ENCODE measurements at places on chromosomes 11 and 22.

DNA sequence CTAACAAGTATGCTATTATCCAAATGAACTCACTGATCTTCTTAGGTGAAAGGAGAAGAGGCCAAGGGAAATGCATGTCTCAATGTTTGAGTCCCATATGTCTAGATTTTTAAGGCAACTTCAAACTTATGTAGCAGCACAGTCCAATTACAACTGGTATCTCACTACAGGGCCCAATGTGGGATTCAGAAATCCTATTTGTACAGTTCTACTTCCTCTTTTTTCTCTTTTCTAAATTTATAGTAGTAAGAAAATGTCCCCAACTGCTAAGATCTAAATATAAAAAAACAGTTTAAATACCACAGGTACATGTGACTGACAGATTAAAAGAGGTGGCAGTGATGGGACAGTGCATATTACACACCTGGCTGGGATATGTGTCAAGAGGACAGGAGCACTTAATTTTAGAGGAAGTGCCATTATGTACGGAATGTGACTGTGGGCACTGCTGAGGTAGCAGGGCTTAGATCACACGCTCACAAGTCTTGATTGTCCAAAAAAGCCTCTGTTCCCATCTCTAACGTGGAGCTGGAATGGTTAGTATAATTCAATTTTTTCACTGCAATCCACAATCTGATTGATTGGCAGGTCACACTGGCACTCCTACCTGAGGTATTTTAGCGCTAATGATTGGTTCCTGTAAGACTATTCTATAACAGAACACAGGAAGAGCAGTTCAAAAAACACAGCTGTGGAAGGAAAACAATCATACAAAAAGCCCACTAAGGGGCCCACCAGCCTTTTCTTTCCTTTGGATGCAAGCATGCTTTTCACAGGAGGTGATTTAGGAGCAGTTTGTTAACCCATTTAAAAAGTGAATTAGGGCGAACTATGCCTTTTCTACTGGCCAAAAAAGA is 34.6 kb downstream of the APOL5 start:
- DNase-seq: no peak

- no peak for DNase-seq
Measured at GRCh38 chr11:120800206-120800605, 223.7 kb upstream of the TBCEL start.

- no peak for DNase-seq
Measured at GRCh38 chr11:123082977-123083376, 21.0 kb upstream of the HSPA8 start.

DNA sequence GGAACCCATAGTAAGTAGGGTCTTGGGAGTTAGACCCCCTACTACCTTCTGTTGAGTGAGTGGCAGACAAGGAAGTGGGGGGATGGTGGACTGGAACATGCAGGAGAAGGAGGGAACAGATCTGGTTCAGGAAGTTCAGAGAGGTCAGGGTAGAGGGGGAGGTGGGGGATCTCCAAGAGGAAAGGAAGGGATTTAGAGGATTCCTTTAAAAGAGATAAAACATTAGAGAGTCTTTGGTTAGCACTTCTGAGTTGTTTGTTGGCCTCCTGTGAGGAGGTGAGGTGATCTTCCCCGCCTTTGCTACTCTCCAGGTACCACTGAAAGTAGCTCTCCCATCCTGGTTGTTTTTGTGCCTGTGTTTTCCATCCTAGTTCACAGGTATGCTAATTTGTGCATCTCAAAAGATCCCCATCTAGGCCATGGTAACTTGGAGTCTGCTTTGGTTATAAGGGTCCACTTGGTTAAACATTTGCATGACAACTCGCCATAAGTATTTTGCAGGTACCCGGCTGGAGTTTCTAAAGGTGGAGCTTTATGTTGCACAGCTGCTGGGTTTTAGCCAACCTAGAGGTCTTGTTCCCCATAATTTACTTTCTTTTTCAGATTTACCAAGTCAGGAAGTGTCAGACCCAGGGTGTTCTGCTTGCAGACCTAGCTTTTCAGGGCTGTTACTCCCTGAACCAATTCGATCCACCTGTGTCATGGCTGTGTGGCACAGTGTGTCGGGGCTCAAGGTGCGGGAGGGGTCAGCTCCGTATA is 79.3 kb upstream of the SORL1 start:
- no peak for DNase-seq

DNA sequence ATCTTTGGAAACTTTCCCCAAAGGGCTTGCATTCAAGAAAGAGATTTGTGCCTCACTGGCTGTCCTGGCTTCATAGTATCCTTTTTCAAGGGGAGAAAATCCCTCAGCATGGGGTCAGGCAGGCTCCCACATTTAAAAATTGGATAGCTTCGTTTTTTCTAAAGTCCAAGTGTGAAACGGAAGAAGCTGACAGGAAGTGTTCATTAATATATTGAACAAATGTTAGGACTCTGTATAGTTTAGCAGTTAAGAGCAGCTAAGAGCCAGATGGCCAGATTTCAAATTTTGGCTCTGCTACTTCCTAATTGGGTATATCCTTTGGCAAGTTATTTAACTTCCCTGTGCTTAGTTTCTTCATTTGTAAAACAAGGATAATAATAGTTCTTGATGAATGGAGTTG is 354.9 kb upstream of the FAT3 start:
- no peak for DNase-seq

GRCh38 chr11:18761741-18762140 is 29.9 kb downstream of the PTPN5 start:
- DNase-seq: no peak

- DNase-seq: no peak
Measured at GRCh38 chr11:117713538-117713991, 83.5 kb downstream of the DSCAML1 start.

- DNase-seq: no peak
Measured at GRCh38 chr11:23991165-23991539, 505.7 kb upstream of the LUZP2 start.

DNA sequence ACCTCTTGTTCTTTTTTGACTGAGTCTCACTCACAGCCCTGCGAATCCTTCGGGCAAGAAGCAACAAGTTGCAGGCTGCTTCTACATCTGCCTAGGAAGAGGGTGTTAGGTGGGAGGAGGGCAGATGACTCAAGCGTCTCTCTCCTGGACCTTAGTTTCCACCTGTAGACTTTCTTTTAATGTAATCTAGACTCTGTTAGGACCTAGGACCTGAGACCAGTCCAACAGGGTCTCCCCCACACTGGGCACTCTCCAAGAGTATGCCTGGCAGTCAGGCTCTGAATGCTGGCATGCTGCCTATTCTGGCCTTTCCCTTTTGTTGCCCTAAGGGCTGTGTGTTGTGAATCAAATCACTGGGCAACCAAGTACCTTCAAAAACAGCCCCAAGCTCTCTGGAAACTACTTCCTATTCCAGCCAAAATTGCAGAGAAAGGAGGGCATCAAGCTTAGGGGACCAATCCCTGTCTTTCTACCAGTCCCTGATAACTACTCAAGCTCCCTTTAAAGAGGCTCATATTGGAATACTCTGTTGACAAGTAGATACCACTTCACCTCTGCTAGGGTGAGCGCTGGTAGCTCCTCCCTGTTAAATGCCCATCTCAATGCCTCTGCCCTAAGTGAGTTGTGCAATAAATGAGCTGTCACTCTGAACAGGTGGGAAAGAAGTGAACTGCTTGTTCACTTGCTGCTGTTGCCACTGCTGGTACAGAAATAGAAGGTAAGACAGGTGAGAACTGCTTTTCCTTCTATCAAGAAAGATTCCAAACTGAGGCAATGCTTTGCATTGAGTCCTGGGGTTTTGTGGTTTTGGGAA is at the start of gene BBOX1:
Gene BBOX1, plus strand, starts transcription at position 514 of the 814 bp plus-strand sequence. CDS start 14,616 bp downstream, outside the sequence.
- no peak for DNase-seq

GRCh38 chr22:40703736-40704135 is 24.5 kb downstream of the MCHR1 start:
- DNase-seq: no peak
